H9 (cell line): ENCODE measurements at places on chromosomes 2 and 18.

DNA sequence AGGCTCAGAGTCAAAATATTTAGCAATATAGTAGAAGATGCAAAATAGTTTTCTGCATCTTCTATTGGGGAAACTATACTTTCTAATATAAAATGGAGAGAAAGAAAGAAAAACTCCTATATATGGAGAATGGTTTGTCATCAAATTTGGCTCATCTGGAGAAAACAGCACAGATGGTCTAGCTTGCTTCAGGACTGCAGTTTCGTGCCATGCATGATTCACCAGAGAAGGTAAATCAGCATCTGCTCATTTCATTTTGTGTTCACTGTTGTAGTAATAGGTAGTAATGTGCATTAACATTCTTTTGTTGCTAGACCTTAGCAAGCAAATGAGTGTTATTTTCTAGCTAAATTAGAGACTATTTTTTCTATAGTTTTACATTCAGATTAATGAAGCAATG is 179.0 kb downstream of the ASXL3 start:
- H3K27me3 ChIP-seq = no peaks in the 10 kb centered on the region
- no peaks in the 10 kb centered on the region for H3K4me1 ChIP-seq
- H3K4me3 ChIP-seq = no peak overlapping the region
- DNase-seq = no peak
- no peaks in the 10 kb centered on the region for H3K36me3 ChIP-seq
- no peak overlapping the region for H3K27ac ChIP-seq

DNA sequence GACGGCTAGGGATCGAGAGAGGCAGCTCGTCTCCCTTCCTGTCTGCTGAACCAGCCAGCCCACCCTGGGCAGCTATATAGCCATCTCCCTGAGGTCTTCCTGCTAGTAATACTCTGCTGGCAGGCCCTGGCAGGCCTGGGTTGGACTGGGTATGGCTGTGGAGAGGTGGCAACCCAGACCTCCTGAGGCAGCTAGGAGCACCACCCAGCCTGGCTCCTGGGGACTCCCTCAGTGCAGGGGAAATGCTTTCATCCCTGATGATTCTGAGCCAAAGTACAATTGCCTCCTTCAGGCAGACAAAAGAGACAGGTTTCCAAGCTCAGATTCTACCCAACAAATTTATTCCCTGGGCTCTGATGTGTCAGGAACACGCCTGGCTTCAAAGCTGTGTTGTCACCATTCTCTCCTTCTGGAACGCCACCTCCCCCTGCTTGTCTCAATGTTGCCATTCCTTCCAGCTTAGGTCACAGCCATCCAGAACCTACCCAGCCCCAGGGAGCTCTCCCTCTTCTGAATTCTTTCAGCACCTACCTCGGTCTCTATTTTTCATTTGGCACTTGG is 4.7 kb upstream of the DNAJB2 start:
- no peak overlapping the region for H3K4me3 ChIP-seq
- no peaks in the 10 kb centered on the region for H3K36me3 ChIP-seq
- DNase-seq = peak; percentile 70
- H3K4me1 ChIP-seq = peaks cover 4% of the 10 kb centered on the region; the same call in 1 of the 2 replicates
- no peak overlapping the region for H3K27ac ChIP-seq

DNA sequence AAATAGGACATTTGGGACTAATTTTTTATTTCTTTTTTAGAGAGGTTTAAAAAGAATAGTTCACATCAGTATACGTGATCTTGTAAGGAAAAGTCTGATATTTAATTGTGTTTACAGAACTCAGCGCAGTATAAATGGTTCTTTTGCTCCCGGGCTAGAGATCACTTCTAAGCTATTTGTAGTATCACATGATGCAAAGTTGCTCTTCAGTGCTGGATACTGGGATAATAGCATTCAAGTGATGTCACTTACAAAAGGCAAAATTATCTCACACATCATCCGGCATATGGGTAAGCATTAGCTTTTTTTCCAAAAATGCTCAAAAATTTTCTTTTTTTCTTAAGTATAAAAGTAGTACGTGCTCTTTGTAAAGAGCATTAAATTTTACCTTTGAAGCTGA is 37.4 kb upstream of the CYP20A1 start:
- H3K27ac ChIP-seq = no peak overlapping the region
- H3K36me3 ChIP-seq = peaks cover 8% of the 10 kb centered on the region
- no peak for DNase-seq
- H3K4me3 ChIP-seq = no peak overlapping the region
- no peaks in the 10 kb centered on the region for H3K4me1 ChIP-seq
- H3K27me3 ChIP-seq = no peaks in the 10 kb centered on the region

DNA sequence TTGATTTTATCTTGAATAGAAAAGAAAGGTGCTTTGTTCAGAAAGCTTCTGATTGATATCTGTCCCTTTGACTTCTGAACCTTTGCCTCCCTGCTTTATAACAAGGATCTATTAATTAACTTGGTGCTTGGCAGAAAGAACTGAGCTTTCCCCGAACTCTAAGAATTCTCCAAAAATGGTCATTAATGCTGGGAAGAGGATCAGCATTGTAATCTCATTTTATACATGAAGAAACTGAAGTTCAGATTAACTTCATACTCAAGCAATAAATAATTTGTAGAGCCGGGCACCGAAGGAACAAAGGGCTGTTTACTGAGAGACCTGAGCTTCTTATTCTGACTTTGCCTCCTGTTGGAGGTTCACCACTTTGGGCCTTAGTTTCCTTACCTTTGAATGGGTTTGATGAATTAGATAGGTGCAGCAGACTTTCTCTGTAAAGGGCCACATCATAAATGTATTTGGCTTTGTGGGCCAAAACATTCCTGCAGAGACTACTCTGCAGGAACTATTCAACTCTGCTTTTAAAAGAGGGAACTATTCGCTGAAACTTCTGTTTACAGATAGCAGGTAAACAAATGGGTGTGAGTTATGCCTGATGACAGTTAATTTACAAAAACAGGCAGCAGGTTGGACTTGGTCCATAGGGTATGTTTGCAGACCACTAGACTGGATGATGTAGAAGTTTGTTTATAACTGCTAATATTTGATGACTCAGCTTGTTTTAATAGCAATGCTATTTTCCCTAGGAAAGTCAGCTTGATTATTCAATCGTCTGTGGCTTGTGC is 272.9 kb downstream of the TGIF1 start:
- no peak overlapping the region for H3K4me3 ChIP-seq
- H3K27me3 ChIP-seq = no peaks in the 10 kb centered on the region
- H3K36me3 ChIP-seq = no peaks in the 10 kb centered on the region
- H3K27ac ChIP-seq = no peak overlapping the region

DNA sequence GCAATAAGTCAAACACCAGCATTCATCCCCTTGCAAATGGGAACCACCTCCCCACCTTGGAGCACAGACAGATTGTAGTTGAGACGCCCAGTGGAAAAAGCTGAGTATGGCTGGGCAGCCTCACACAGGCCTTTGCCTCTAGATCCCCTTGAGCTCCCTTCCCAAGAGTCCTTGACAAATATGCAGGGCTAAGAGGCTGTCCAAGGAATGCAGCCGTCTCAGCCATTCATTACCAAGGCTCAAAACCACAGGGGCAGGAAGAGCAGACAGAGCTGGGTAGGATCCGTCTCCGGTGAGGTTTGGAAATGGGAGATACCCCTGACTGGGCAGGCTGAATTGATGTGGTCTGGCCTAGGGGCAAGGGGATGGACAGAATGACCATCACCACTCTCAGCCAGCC is 557.1 kb downstream of the TNS1 start:
- no peaks in the 10 kb centered on the region for H3K4me1 ChIP-seq
- no peaks in the 10 kb centered on the region for H3K27me3 ChIP-seq
- DNase-seq = no peak
- no peak overlapping the region for H3K4me3 ChIP-seq
- H3K36me3 ChIP-seq = no peaks in the 10 kb centered on the region; the same call in 2 of the 3 replicates

GRCh38 chr18:74525741-74526140 is 8.6 kb upstream of the CNDP1 start:
- H3K36me3 ChIP-seq = peaks cover 22% of the 10 kb centered on the region
- no peaks in the 10 kb centered on the region for H3K27me3 ChIP-seq
- H3K27ac ChIP-seq = no peak overlapping the region
